ENCODE measurements at places on chromosomes 1 and 21.

DNA sequence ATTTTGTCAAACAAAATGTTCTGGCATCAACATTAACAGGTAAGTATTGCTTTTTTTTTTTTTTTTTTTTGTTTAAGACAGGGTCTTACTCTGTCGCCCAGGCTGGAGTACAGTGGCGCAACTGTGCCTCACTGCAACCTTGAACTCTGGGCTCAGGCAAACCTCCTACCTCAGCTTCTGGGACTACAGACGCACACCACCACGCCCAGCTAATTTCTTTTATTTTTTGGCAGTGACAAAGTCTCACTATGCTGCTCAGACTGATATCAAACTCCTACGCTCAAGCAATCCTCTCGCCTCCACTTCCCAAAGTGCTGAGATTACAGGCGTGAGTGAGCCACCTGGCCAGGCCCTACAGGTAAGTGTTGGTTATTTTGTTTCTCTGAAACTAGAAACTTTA is 2.4 kb downstream of the TUT4 start:
- no peak for DNase-seq

- DNase-seq: no peak
These were observed 27.0 kb upstream of the BTG2 start for GRCh38 chr1:203278082-203278884.

- DNase-seq: no peak
These were observed 154.3 kb upstream of the USP24 start for GRCh38 chr1:55369474-55369873.

DNA sequence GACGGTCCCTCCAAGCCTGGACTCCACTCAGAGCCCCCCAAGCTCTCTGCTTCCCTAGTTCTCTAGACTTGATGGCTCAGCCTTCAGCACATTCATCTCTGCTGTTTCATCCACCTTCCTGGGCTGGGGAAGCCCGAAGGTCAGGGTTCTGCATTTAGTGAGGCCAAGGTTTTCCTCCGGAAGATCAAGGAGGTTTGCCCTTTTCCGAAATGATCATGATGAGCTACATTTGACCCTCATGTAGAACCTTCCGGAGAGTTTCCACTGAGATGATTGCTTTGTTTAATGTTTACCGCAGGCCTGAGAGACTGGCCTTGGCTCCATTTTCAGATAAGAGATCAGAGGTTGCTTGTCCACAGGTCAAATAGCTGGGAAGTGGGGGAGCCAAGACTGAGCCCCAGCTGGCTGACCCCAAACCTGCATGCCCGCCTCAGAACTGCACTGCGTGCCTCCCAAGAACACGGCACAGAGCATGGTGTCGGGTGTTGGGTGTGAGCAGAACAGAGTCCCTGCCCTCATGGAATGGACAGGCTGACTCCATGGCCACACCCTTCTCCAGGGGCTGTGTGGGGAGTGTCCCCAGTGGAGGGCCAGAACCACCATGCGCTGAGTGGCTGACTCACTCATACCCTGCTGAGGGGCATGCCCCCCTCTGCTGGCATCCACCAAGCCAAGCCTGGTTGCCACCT is 200.8 kb upstream of the TMEM51 start:
- no peak for DNase-seq

DNA sequence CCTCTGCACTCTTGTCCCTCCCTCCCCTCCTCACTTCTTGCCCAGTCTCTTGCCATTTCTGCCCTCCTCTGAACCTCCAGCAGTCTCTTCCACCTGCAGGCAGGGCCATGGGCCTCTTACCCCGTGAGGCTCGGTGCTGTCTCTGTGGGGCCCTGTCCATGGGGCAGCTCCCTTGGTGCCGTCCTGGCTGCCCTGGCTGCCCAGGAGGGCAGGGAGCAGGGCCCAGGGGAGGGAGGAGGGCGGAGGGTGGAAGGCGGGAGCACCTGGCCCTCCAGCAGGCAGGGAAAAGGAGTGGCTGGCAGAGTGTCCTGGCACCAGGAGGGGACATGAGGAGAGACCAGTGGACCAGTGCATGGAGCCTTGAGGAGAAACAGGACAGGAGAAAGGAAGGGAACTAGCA is at the start of gene RORC:
Gene RORC (minus strand): TSS at position 198 of the 400 bp plus-strand sequence. CDS start 38 bp downstream, at position 160.
- no peak for DNase-seq

- no peak for DNase-seq
These were observed 840 bp upstream of the HEATR1 start for GRCh38 chr1:236604905-236605806.

DNA sequence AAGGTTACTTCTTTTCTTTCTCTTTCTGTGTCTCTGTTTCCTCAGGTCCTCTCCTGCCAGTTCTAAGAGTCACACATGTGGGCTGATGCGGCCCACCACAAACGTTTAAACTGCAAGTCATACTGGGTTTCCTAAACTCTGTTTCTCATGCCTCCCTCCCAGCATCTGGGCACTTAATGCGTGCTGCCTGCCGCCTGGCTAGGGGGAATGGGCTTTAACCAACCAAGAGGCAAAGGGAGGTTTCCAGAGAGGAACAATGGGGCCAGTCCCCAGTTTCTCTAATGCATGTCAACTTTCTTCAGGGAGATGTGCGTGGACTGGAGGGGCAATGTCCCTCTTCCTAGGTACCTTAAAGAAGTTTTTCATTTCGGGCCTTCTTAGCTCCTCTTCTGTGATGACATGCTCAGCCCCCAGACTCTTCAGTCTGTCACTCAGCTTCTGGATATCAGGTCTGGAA is 19.9 kb upstream of the SRSF4 start:
- DNase-seq: no peak

GRCh38 chr1:232635778-232636356 is 5.9 kb upstream of the SIPA1L2 start:
- DNase-seq: peak; percentile 8

- DNase-seq: peak; percentile 98
These were observed 29.6 kb upstream of the RNF187 start for GRCh38 chr1:228457396-228458176.

Measured in hematopoietic multipotent progenitor cell treated with erythropoietin and hydrocortisone succinate and interleukin-3 and kit ligand, for 17 days (in vitro differentiated cells).